Mononuclear cell (primary cell): ENCODE measurements at places on chromosomes 6 and 20. TPM values are rescaled to one million over a fixed set of nuclear protein-coding genes. Genes with fewer than 3 reads are reported as not detected.

Gene SLC22A3
- total RNA-seq, result not detected

Gene PLCB4
- total RNA-seq, result 0.21 TPM

Gene OR2B6
- not detected for total RNA-seq

Gene TRERF1
- 9.8 TPM for total RNA-seq
